Central memory CD8-positive, alpha-beta T cell (primary cell): ENCODE measurements at places on chromosomes 6 and 20.

- peaks cover 3% of the 10 kb centered on the region for H3K36me3 ChIP-seq
- H3K27me3 ChIP-seq, result no peaks in the 10 kb centered on the region
- DNase-seq, result no peak
- no peak overlapping the region for H3K27ac ChIP-seq
Measured at GRCh38 chr6:22024973-22025467, 271.8 kb downstream of the PRL start.

DNA sequence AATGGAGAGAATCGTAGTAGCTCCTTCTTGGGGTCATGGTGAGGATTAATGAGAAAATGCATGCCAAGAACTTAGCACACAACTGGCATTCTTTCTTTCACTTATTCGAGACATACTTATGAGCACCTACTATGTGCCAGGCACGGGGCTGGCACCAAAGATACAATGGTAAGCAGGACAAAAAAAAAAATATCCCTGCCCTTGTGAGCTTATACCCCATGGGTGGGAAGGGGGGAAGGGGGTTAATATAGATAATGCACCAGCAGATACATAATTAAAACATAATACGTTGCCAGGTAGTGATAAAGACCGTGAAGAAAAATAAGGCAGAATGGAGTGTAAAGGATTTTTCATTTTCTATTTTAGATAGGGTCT is 8.3 kb downstream of the SLC13A3 start:
- no peaks in the 10 kb centered on the region for H3K4me1 ChIP-seq
- H3K4me3 ChIP-seq, result no peak overlapping the region
- H3K36me3 ChIP-seq, result no peaks in the 10 kb centered on the region
- no peak for DNase-seq

DNA sequence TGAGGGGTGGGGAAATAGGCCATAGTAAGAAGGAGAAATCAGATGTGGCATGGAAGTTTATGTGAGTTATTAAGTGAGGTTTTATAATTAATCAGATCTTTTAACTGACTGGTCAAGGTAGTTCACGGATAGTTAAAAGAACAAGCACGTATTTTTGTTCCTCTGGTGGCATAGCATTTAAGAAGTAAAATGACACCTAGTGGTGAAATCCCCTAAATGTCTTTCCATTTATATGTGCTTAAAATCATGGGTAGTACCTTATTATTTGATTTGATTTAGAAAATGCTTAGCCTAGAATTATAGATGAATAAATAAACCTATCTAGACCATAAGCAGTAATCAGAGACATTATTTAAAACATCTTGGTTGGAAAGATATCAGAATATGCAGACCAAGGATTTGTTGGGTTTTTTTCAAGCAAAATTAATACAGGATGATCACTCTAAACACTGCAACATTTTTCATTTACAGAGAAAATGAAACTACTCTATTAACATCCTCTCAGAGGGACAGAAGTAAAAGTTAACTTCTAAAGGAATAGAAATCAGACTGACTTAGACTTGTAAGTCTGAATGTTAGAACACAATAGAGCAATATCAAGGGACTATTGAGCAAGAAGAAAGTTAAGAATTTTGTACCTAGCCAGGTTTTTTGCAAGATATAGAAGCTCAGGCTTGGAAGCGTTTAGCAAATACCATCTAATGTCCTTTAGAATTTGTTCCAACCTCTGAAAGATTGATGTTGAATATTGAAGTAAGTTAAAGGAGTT is 81.1 kb downstream of the STXBP5 start:
- no peak overlapping the region for H3K4me3 ChIP-seq
- H3K27ac ChIP-seq, result peak overlapping the region; percentile 49
- no peak for DNase-seq
- H3K4me1 ChIP-seq, result peaks cover 32% of the 10 kb centered on the region
- H3K27me3 ChIP-seq, result no peaks in the 10 kb centered on the region
- H3K36me3 ChIP-seq, result peaks cover 6% of the 10 kb centered on the region

- no peaks in the 10 kb centered on the region for H3K27me3 ChIP-seq
- H3K4me1 ChIP-seq, result no peaks in the 10 kb centered on the region
- no peak overlapping the region for H3K27ac ChIP-seq
- H3K4me3 ChIP-seq, result no peak overlapping the region
Measured at GRCh38 chr6:155647354-155647753, 191.7 kb upstream of the NOX3 start.

- peaks cover 26% of the 10 kb centered on the region for H3K36me3 ChIP-seq
- peak overlapping the region; percentile 33 for H3K27ac ChIP-seq
- H3K4me3 ChIP-seq, result no peak overlapping the region
- H3K4me1 ChIP-seq, result peaks cover 49% of the 10 kb centered on the region
- DNase-seq, result no peak
- no peaks in the 10 kb centered on the region for H3K27me3 ChIP-seq
Measured at GRCh38 chr6:132499757-132500156, 13.2 kb downstream of the STX7 start.

GRCh38 chr6:41425511-41425910 is 90.1 kb downstream of the NCR2 start:
- no peak for DNase-seq
- no peak overlapping the region for H3K27ac ChIP-seq
- no peaks in the 10 kb centered on the region for H3K36me3 ChIP-seq
- H3K27me3 ChIP-seq, result peaks cover 36% of the 10 kb centered on the region
- peaks cover 15% of the 10 kb centered on the region for H3K4me1 ChIP-seq
